ENCODE measurements at places on chromosomes 16 and 17.
A peak's percentile ranks its signal among the peaks of the same experiment; 100 is the strongest.

GRCh38 chr17:58679263-58680037, 12.4 kb downstream of the TEX14 start:
- no peak for DNase-seq

DNA sequence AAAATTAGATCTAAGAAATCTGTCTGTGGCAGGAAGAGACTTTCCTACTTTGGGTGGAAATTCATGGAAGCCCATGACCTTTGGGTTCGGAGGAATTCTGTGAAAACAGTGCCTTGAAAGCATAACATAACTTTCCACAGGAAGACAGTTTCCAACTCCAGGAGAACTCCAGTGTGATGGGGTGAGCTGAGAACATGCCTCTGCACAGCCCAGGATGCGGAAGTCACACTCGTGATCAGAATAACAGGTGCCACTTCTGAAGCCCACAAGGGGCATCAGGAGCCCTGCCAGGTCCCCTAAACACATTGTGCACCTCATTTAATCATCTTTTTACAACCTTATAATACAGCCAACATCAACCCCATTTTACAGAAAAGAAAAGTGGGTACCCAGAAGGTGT, 9.7 kb downstream of the TVP23A start:
- no peak for DNase-seq

DNA sequence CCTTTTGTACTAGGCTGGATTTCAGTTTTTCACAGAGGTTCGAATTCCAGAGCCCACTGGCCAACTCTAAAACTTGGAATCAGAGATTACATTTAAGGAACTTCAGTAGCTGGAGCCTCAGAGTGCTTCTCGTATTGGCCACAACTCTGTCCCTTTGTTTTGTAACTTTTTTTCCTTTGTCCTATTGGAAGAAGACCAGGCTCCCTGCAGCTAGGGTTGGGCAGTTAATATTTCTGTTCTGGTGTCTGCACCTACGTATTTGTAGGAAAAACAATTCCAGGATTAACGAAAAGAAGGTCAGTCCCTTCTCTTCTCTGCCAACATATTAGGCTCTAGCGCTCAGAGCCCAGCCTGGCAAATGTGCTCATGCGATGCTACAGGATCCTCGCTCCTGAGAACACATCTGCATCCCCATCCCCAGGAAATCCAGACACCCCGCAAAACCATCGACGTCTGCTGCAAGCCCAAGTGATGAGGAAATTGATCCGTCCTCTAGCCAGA, 1.9 kb downstream of the CDH11 start:
- no peak for DNase-seq

DNA sequence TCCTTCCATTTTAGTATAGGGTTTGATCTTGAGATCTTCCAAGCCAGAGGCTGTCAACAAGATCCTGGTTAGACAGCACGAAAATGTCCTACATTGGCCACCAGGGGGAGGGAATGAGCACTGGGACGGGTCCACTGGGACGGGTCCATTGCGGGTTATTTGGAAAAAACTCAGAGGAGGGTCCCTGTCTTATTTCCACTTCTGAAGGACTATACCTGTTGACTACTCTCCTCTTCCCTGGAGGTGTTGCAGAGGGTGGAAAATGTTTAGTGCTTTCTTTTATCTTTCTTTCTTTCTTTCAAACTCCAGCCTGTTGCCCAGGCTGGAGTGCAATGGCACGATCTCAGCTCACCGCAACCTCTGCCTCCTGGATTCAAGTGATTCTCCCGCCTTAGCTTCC, 2.5 kb downstream of the TTLL6 start:
- DNase-seq = peak; percentile 50

DNA sequence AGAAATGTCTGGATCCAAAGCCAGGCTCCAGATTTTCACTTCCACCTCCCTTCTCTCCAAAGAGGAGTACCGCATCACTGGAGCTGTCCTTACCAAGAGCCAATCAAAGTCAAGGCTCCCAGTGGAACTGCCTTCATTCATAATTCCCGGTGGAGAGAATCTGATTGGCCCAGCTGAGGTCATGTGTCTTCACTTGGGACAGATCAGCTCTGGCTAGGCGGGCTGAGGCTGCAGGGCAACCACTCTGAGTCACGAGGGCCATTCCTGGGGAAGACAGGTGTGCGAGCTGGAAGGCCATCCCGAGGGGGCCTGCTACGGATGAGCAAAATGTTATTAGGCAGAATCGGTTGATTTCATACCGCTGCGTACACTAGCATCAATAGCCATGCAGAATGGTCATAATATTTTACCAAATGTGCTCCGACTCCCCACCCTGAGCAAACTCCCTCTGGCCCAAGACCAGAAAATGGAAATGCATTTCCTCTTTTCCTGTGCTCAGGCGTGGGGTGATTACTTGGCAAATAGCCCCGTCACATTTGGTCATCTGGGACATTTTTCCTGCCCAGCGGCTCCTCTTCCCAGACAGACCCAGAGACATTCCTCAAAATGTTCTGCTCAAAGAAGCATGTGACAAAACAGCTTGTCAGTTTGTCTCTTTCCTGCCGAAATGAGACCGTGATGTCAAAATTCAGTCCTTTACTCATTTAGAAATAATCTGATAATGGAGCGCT, 111.1 kb downstream of the AIPL1 start:
- DNase-seq = no peak

DNA sequence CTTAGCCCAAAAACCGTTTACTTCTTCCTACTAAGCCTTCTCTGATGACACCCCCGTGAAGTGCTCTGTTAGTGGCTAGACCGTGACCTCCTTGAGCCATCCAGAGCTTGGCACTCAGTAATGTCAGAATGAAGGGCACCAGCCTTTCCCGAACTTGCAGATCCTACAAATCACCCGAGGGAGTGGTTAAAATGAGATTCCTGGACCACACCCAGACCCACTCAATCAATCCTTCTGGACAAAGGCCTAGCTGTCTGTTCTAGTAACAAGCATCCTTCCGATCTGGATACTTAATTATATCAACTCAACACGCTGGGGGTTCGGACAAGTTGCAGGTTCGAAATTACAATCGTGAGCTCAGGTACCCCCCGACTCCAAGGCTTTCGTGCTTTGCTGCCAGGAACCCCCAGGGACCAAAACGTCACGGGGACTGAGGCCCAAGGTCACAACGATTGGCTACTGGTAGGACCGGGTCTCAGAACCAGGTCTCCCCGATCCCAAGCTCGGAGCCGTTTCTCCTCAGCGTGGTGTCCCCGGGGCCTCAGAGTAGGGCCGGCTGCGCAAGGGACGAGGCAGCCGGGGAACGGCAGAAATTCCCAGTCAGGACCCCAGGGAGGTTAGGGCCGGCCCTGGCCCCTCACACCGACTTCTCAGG, 527 bp downstream of the CIAPIN1 start:
- peak; percentile 21 for DNase-seq

GRCh38 chr16:10552998-10553491, 27.4 kb downstream of the EMP2 start:
- peak; percentile 11 for DNase-seq

- no peak for DNase-seq
These were observed 46.3 kb downstream of the SNX11 start for GRCh38 chr17:48153691-48154358.

DNA sequence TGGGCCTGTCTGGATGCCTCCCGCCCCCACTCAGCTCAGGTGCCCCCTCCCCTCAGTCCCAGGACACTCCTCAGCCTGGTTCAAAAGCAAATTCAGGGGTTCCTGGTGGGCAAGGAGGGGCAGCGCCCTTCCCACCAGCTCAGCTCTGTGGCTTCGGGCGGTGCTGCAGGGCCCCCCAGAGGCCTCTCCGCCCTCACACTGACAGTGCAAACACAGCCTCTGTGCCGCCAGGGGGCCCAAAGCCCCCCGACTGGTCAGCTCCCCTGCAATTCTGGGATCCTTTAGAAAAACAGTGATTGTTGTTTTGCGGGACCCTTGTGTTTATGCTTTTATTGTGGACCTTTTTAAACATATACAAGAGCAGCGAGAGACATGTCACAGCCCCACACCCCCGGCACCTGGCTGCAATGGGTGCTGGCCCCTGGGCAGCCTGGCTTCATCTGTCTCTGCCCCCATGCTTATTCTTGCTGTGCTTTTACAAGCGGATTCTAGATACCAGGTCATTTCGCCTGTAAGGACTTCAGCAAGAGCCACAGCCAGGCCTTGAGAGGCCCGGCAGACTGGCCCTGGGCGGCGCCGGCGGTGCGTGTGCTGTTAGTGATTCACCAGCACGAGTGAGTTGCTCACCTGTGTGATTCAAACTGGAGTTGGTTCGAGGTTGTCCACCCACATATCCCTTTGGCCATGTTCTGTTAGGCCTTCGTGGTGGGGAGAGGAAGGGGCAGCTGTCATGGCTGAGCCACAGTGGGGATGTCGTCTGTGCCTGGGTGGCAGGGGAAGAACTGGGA, 21.2 kb downstream of the ZNF469 start:
- DNase-seq = no peak

GRCh38 chr17:64491034-64491860, 5.6 kb downstream of the POLG2 start:
- DNase-seq = no peak

DNA sequence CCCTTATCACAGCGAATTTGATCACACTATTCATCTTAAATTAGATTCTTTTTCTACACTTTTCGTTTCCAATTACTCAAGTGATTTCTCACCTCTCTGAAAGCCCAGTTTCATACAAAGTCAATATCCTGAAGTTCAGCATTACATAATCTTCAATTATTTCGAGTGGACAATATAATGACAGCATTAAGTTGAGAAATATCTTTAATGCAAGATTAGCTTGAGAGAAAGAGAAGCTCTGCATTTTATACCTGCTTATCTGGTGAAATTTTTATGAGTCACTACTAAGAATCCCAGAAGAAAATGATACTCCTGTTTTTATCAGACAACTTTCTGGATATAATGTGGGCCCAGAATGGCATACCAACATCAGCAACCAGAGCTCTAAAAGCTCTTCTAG, 509.6 kb downstream of the KCNJ2 start:
- DNase-seq = no peak

GRCh38 chr16:23206986-23207385, 24.4 kb downstream of the SCNN1G start:
- DNase-seq = no peak

DNA sequence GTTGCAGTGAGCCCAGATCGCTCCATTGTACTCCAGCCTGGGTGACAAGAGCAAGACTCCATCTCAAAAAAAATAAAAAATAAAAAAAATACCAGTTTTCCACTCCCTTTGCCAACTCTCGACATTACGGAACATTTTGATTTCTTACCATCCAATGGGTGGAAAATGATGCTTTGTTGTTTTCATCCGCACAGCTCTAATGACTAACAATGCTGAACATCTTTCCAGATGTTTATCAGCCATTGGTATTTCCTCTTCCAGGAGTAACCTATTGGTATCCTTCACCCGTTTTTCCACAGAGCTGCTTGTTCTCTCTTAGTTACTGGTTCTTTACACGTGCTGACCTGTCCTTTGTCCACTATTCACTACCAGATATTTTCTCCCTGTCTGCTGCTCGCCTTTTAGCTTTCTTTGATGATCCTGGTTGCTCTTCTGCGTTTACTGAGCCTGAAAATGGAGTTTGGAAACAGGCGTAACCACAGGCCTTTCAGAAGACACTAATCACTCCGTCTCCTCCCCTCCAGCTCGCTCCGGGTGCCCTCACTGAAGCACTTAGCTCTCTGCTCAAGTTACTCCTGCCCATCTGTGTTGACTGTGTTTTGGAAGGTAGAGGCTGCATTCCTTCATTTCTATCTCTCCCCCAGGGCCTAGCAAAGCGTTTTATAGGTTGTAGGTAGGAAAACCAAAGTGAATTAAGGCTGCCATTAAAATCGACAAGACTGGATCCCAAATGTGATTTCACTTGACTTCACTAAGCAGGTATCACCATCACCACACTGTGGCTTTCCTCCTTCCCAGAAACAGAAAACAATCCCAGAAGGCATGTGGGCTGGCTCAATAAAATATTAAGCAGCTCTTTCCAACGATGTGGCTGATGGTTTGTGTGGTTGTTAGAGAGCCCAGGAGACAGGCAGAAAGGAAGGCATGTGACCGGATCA, 8.9 kb downstream of the SHPK start:
- DNase-seq = no peak

- DNase-seq = no peak
These were observed 78.3 kb downstream of the SOCS1 start for GRCh38 chr16:11177578-11178160.

DNA sequence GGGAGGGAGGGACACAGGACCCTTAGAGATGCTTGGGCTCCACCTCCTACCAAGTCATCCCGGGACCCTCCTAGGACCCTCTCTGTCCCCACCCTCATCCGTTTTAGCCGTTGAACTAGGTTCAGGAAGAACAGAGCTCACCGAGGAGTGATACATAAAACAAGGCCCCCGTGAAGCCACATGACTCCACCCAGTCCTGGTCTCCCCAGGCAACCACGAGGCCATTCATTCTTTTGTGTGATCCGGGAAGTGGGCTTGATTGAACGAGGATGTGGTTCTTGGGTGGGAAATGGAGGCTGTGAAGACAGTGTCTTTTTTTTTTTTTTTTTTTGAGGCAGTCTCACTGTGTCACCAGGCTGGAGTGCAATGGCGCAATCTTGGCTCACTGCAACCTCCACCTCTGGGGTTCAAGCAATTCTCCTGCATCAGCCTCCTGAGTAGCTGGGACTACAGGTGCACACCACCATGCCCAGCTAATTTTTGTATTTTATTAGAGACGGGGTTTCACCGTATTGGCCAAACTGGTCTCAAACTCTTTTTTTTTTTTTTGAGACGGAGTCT, 14.8 kb downstream of the TRARG1 start:
- DNase-seq = peak; percentile 40

- DNase-seq = no peak
These were observed 64.3 kb downstream of the MYH11 start for GRCh38 chr16:15792563-15792971.

GRCh38 chr17:17098551-17099179, 56.4 kb downstream of the MPRIP start:
- DNase-seq = no peak

DNA sequence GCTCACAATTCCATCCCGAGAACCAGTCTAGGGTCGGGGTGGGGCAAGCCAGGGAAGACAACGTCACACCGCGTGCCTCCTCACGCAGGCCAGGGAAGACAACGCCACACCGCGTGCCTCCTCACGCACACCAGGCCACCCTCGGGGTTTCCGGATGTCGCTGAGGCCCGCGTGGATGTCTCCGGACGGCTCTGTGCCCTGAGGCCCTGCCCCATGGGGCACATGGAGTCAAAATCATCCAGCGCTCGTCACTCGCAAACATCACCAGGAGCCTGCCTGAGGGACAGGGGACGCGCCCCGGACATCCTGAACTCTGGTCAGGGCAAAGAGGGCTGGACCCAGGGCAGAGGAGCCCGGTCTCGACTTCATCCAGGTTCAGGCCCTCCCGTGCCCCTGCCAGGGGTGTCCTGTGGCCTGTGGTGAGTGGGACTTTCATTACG, 3.7 kb downstream of the TMEM204 start:
- DNase-seq = no peak

DNA sequence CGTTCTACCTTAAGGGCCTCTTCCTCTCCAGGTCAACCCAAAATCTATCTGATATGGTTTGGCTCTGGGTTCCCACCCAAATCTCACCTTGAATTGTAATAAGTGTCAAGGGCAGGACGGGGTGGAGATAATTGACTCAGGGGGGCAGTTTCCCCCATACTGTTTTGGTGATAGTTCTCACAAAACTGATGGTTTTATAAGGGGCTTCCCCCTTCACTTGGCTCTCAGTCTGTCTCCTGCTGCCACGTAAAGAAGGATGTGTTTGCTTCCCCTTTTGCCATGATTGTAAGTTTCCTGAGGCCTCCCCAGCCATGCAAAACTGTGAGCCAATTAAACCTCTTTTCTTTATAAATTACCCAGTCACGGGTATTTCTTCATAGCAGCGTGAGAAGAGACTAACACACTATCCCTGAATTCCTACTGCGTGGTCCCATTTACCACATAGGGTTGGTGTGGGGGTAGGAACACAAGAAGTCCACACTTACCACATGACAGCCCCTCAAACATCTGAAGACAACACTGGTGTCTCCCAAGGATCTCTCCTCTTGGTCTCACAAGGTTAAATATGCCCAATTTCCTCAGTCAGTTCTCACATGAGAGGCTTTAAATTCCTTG, 8.2 kb downstream of the COTL1 start:
- DNase-seq = no peak

Data from stimulated activated CD4-positive, alpha-beta T cell treated with anti-CD3 and anti-CD28 coated beads, TNF-alpha, amount 100 ng/mL, for 24 hours (primary cell).